Uterus (tissue), 4 donors: ENCODE measurements at places on chromosomes 4 and X.
A peak's percentile ranks its signal among the peaks of the same experiment; 100 is the strongest.

DNA sequence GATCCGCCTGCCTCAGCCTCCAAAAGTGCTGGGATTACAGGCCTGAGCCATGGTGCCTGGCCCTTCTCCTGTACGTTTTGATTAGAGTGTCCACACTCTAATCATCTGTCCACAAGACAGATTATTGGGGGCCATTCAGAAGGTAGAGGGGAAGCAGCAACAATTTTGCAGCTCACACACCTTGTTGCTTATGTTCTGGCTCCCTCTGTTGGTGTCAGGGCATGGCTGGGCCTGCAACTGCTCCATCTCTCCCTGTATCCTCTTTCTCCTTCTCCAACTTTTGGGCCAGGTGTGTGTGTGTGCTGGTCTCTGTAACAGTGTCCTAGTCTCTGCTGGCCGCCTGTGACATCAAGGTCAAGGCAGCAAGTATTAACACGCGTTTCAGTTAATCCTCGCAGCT, 125.5 kb upstream of the MBNL3 start:
- DNase-seq, result no peak

GRCh38 chrX:10177004-10177396, 20.2 kb downstream of the CLCN4 start:
- no peak for DNase-seq

- no peak for DNase-seq
Observed at GRCh38 chr4:98242538-98242937, 18.6 kb upstream of the RAP1GDS1 start.

DNA sequence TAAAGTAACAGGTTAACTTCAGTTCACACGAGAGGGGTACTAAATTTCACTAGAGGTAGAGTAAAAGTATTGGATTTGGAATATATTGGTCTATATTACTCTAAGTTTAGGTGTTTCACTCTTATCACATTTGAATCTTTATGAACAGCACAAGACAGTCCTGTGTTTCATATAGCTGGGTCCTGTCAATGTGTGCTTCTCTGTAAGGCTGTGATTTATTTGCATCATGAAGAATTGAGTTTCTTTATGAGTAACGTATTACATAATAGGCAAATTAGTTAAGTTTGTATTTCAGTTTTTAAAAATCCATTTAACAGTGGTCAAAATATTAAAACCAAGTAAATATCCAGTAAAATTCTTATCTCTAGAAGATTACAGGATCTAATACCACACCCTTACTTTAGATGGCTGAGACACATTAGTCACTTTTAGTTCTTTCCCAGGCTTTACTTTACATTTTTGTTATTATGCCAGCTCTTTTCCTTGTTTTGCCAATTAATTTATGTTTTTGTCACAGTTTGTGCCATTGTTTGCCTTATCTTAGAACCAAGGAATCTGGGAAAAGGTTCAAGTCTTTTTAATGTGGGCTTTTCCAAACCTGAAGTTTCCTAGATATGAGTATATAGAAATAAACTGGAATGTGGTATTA, 32.1 kb downstream of the NUDT6 start:
- no peak for DNase-seq

DNA sequence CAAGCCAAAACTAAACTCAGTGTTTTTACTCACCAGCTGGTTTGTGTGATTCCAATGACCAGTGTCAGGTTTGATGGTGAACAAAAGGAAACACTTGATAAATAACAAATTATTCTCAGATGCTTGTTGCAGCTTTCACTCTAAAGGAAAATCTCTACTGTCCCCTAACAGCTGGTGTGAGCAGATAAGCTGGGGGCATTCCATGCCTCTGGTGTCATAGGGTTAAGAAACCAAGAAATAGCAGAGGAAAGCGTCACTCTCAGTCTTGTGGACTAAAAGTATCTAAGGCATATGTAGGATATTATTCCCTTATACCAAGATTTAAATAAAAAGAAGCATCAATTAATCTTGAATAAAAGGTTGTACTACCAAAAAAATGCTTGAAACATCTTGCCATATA, 24.3 kb downstream of the TRPC5 start:
- no peak for DNase-seq

- no peak for DNase-seq
Observed at GRCh38 chr4:70728091-70728490, 6.3 kb downstream of the RUFY3 start.

DNA sequence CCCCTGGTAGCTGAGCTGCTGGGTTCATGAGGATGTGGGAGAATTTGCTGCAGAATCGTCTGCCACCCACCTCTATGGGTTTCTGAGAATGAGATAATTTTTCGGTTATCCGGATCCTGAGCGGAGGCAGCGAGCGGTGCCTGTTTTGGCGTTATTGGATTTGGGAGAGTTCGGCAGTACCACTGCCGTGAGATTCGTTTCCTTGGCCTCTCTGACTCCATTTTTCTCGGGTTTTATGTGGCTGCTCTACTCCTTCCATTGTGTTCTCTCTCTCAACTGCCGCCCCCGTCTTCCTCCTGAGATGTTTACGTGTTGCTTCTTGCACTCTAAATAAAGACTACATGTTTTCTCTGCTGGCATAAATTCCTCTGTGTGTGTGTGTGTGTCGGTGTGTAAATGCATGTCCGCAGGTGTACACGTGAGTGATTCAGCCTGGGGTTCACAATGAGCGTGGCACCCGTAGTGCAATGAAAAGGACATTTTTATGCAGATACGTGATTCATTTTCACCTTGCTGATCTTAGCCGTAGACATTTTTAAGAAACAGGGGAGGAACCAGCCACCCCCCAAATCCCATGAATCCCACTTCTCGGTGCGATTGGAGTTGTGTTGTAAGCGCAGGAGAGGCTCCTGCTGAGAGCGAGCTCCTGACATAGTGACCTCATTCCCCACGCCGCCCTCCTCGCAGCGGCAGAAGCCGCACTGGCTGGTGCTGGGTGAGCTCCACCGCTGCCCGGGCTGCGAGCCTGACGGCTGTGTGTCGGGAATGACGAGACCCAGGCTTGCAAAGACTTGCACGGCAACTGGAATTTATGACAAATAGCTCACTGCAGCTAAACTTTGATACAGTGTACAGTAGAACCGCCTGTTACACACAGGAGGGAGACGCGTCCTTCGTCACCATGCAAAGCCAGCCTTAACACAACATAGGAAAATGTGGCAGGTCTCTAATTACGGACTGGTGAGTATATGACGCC, 82.2 kb downstream of the STOX2 start:
- DNase-seq, result peak; percentile 64

DNA sequence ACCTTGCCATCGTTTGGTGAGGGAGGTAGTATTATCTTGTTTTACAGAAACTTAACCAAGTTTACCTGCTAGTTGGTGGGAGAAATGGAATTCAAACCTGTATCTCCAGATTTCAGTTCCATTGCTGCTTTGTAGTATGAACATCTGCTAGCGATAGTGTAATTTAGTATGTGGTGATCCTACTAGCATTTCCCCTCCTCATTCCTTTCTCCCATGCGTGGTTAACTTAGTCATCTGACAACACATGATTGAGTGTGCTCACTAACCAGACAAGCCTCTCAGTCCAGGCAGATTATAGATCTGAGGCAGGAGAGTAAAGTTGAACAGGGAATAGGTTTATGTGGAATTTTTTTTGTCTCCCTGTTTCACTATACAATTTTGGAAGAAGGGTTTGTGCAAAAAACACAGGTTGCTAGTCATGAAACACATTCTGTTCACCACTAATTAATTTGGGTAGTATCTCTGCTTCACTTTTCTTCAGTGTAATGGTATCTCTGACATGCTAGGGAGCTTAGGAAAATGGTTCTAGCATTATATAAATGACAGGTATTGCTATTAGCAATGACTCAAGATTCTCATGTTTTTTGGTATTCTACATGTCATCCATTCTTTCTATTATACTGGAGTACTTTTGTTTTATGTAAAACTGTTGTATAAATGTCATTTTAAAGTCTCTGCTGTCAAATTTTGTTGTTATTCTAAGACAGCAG, 21.7 kb downstream of the RBPJ start:
- no peak for DNase-seq

GRCh38 chrX:143934542-143934941, 50.7 kb downstream of the UBE2NL start:
- no peak for DNase-seq

GRCh38 chr4:91485415-91485814, 818.4 kb upstream of the GRID2 start:
- DNase-seq, result no peak

DNA sequence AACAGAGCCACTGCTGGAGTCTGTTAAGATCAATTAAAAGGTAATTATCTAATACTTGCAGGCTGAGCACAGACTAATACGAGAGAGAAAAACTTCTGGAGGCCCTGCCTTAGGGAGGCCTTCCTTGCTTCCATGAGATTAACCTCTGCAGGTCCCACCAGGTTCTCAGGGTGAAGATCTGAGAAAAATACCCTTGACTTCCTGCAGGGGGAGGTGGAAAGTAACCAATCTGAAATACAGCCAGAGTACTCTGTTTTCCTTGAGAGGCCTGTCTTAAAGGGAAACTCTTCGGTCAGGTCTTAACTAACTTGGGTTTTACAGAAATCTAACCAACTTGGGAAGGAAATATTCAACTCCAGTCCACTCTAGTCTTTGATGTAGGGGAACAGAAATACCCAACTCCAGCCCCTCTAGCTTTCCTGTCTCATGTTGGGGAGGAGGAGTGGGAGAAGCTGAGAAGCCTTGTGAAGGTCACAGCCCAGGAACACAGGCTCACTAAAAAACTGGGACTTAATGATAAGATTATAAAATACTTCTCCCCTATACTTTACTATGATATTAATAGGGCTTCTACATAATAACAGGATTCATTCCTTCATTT, 77.1 kb downstream of the TBCK start:
- no peak for DNase-seq

GRCh38 chr4:185183622-185184281, 20.0 kb downstream of the CFAP97 start:
- peak; percentile 66 for DNase-seq

DNA sequence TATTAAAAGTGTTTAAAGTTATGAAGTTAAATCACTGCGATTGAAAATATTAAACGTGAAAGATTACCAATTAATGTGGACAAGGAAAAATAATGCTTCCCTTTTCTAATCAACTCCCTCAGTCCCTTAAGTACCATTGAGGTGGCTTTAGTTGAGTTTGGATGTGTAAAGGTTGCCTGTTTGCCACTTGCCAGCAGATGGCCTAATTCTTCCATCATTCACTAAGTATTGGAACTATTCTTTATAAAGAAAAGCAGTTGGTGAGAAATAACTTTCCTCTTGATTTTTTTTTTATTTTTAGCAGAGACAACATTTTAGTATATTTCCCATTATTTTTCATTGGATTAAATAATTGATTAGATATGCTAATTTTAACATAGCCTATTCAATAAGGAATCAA, 295.9 kb upstream of the TACR3 start:
- no peak for DNase-seq

- DNase-seq, result no peak
Observed at GRCh38 chrX:40473460-40474204, 107.1 kb upstream of the ATP6AP2 start.

DNA sequence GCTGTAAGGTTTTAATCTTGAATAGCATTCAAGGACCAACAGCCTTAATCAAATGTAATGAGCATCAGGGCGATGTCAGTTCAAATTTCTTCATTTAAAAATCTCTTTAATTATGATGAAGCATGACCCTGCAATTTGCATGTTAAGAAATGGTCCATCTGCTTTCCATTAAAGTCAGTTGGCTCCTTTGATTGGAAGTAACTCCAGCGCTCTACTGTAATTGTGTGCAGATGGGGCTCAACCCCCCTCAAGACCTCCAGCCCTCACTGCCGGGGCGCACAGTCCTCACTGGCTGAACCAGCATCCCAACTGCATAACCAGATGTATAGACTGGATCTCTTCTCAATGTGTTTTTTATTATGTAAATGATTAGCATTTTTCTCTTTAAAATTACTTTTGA, 126.9 kb downstream of the VCX3B start:
- DNase-seq, result no peak

- DNase-seq, result no peak
Observed at GRCh38 chr4:171186700-171187099, 626.5 kb upstream of the GALNTL6 start.

GRCh38 chr4:71266090-71266794, 72.6 kb upstream of the SLC4A4 start:
- DNase-seq, result no peak
